ENCODE measurements at places on chromosomes 7 and 10. TPM values are rescaled to one million over a fixed set of nuclear protein-coding genes. Genes with fewer than 3 reads are reported as not detected.

DNA sequence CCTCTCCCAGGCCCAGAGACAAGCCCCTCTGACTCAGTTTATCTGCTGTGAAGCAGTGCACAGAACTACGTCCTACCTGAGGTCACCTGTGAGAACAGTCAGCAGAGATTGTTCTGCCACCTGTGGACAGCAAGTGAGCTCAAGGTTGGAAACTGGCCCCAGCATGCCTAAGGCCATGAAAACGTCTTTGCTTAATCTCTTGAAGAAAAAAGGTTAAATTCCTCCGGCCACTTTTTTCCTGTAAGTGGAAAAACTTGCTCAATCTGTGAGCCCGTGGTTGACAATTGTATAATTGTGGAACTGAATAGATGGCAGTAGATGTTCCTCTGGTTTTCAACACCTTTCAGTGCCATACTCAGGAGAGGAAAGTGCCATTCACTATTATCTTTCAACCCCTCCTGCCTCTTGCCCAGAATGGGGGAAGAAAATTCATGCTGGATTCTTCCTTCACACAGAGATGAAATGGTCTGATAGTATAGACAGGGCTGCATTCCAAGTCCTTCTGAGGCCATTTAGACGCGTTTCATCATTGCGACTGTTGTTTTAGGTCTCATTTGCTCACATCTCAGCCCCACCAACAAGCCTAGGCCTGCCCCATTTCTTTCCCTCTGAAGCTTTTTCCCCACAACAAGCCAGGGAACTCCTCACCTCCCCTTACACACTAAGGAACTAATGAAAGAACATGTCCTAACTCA is 292.9 kb downstream of the FZD1 start:
- no peak for DNase-seq

Gene MYO3A
- not detected for total RNA-seq

DNA sequence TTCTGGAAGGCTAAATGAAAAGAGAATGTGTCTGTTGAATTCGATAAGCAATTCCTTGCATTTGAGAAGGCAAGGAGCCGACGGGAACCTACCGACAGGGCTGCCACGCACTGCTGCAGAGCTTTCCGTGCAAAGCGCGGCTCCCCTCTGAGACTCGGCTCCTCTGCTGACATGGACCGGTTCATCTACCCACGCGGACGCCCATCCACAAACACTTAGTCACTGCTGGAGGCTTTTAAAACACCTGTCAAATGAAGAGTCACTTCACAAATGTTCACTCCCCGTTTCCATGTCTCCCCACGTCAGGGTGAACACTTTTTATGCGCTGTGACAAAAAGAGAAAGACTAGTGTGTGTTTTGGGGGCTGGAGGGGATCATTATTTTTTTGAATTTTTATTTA is 32.0 kb downstream of the AMZ1 start:
- peak; percentile 32 for DNase-seq

Gene KIAA1217
- not detected for total RNA-seq

DNA sequence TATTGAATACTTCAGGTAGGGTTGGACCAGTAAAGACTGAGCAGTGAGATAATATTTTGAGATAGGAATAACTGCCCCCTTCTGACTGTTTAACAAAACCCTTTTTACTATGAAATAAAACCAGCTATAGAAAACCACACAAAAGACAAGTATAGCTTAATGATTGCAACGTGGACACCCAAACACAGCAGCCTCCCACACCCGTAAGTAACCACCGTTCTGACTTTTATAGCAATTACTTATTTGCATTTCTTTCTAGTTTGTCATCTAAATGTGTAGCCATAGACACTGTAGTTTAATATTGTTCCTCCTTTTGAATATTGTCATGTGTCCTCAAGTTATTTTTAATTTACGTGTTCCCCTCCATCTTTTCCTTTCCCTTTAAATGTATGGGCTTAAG is 42.9 kb upstream of the SYPL1 start:
- no peak for DNase-seq

GRCh38 chr10:30431435-30431911 is 2.5 kb upstream of the MAP3K8 start:
- no peak for DNase-seq

DNA sequence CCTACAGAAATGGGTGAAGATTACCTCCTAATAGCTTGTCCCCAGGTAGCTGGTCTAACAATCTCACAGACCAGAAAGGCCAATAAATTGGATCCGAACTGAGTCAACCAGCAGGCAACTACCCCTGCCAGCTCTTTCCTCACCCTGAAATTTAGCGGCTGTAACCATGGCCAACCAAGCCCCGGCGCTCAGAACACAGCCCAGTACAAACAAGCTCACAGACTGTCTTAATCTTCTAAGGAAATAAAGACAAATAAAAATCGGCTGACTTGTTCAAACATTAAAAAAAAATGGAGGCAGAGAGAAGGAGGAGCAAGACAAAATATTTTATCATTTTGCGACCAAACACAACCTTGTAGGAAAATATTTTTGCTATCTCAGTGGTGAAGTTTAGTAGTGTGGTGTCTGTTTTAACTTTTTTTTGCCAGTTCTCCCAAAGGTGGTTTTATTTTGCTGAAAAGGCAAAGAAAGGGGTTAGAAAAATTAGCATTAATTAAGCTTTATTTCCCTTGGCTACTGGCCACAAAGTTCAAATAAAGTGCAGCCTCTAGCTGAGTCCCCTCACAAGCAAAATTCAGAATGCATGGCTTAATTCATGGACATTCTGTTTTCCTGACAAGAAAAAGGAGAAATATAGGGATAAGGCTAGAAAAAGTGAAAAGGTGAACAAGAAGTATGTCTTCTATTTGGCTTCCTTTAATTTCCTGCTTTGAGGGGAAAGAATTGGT is 313.0 kb upstream of the NPVF start:
- no peak for DNase-seq

All from CD8-positive, alpha-beta T cell (primary cell).